Femur (tissue), 1 donor: ENCODE measurements at places on chromosomes 13 and 19.
A peak's percentile ranks its signal among the peaks of the same experiment; 100 is the strongest.

GRCh38 chr19:53193535-53194222 lies 521 bp upstream of the ZNF665 start:
- no peak for DNase-seq

GRCh38 chr19:33376423-33376822 lies 2.9 kb downstream of the CEBPG start:
- DNase-seq = no peak

DNA sequence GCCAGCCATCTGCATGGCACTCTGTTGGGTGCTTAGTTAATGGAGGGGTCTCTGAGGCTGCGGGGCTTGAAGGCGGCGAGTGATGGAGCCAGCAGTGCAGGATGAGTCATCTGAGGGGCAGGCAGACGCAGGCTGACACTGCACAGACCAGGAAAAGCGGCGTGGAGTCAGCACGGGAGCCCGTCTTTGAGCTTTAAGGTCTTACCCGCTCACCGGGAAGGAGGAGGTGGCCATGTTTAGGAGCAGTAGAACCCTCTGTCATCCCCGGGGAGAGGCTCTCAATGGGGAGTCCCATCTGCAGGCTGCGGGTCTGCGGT lies 13.1 kb downstream of the NAXD start:
- DNase-seq = no peak

- peak; percentile 77 for DNase-seq
Measured at GRCh38 chr13:21670883-21671619, at the start of gene FGF9. Gene FGF9, plus strand, starts transcription at chr13:21671073. Its CDS starts 840 bp downstream, at chr13:21671913.

DNA sequence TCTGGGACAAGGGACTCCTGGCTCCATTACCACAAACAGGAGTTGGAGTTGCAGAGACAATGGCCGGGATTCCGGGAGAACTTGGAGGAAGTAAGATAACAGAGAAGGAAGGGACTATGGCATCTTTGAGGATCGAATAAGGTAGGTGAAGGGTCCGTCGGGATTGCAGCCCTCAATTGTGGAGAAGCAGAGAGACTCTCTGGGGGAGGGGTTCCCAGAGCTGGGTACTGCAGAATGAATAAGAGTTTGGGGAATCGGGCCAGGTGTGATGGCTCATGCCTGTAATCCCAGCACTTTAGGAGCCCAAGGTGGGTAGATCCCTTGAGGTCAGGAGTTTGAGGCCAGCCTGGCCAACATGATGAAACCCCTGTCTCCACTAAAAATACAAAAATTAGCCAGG lies 3.8 kb downstream of the BST2 start:
- DNase-seq = no peak

- DNase-seq = no peak
Measured at GRCh38 chr13:37360556-37360955, 238.0 kb downstream of the POSTN start.

GRCh38 chr19:5672708-5673459 lies 7.4 kb downstream of the MICOS13 start:
- no peak for DNase-seq

DNA sequence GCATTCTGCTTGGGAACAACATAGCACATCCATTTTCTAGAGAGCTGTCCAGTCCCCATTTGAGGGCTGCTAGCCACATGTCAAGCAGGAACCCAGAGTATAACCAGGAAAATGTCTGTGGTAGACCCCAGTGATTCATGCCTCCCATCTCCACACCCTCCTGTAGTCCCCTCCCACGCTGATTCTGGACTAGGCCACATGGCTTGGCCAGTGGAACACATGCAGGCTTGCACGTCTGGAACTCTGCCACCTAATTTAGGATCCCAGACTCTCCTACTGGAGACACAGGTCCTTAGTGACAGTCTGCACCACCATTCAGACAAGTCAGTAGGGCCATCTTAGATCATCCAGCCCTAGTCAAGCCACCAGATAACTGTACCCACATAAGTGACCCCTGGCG lies 149.8 kb downstream of the ZIC5 start:
- no peak for DNase-seq

DNA sequence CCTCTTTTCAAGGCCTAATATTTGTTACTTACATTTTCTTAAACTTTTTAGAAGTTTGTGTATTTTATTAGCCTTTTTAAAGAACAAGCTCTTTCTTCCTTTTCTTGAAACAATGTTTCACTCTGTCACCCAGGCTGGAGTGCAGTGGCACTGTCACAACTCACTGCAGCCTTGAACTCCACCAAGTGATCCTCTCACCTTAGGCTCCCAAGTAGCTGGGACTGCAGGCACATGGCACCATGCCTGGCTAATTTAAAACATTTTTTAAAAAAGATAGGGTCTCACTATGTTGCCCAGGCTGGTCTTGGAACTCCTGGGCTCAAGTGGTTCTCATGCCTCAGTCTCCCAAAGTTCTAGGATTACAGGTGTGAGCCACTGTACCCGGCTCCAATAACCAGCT lies 192.2 kb upstream of the SPRY2 start:
- DNase-seq = no peak

DNA sequence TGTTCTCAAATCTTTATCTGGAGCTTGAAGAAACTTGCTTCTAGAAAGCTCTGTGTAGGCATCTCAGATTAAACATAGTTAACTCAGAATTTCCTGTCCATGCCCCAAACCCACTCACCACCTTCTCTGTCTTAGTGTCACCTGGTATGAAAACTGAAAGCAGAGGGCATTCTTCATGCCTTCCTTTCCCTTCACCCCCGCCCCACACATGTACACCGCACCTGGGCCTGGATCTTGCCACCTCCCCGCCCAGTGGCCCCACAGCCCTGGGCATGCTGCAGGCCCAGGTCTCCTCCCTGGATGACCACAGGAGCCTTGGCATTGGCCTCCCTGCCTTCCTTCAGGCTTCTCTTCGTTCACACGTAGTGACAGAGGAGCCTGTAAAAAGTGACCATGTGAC lies 15.8 kb downstream of the CFAP97D2 start:
- DNase-seq = no peak

- no peak for DNase-seq
Measured at GRCh38 chr19:44072543-44073401, 813 bp downstream of the ZNF284 start.

- DNase-seq = peak; percentile 27
Measured at GRCh38 chr19:51800473-51801244, 5.7 kb downstream of the FPR3 start.

- no peak for DNase-seq
Measured at GRCh38 chr13:35787937-35788336, 311.4 kb upstream of the MAB21L1 start.

DNA sequence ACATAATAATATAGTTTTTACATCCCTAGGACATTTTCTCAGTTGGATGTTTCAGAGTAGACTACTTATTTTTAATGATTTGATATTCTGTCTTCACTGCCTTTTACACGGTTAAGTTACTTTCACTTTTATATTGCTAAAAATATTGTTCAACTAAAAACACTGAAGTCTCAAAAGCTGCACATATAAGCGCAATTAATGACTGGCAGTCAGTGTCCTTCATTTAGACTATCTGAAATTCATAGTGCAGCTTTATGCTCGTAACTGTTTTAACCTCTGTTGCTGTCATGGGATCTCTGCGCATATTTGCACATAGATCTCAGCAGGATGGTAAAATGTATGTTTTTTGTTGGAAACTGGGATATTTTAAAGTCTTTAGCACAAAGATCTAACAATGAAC lies 864.3 kb downstream of the SLITRK6 start:
- DNase-seq = no peak

GRCh38 chr13:75721307-75721706 lies 85.2 kb downstream of the LMO7 start:
- no peak for DNase-seq

- no peak for DNase-seq
Measured at GRCh38 chr19:34375598-34375997, 10.6 kb downstream of the GPI start.

DNA sequence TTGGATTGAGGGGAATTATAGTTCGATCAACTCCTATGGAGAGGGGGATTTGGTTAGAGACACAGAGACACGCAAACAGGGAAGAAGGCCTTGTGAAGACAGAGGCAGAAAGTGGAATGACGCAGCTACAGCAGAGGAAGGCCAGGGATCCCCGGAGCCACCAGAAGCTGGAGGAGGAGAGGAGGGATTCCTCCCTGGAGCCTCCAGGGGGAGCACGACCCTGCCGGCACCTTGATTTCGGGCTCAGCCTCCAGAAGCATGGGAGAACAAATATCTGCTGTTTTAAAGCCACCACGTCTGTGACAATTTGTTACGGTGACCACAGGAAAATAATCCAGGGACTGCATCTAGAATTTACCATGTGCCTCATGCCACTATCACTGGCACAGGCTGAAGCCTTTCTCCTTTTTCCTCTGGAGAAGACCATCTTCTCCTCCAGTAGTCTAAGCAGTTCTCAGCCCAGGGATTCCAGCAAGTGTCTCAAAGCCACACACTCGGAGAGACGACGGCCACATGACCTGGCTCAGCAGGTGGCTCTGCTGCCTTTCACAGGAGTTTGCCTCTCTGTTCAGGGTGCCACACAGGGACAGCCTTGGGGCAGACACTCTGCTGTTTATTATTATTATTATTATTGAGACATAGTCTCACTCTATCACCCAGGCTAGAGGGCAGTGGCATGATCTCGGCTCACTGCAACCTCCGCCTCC lies 39.9 kb upstream of the CCNE1 start:
- DNase-seq = peak; percentile 60

GRCh38 chr19:5339950-5340636 lies 519 bp downstream of the PTPRS start:
- peak; percentile 34 for DNase-seq

DNA sequence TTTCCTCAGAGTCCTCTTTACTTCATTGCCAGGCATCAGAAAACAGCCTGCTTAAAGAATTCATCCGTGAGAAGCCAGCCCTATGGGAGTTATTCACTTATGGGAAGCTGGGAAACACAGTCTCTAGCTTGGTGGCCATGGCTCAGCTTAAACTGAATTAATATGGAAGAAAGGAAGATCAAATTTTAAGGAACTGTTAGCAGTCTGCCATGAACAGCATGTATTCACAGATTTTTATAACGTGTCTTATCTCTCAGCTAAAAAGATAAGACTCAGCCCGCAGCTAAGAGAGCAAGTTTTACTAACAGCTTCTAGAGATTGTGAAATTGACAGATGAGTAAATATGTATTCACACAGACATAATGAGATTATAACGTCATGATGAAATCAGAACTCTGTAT lies 253.7 kb upstream of the RXFP2 start:
- DNase-seq = no peak

- DNase-seq = peak; percentile 96
Measured at GRCh38 chr19:10502524-10503001, 593 bp downstream of the KEAP1 start.

- DNase-seq = no peak
Measured at GRCh38 chr13:81409284-81409683, 1068.4 kb upstream of the SPRY2 start.

DNA sequence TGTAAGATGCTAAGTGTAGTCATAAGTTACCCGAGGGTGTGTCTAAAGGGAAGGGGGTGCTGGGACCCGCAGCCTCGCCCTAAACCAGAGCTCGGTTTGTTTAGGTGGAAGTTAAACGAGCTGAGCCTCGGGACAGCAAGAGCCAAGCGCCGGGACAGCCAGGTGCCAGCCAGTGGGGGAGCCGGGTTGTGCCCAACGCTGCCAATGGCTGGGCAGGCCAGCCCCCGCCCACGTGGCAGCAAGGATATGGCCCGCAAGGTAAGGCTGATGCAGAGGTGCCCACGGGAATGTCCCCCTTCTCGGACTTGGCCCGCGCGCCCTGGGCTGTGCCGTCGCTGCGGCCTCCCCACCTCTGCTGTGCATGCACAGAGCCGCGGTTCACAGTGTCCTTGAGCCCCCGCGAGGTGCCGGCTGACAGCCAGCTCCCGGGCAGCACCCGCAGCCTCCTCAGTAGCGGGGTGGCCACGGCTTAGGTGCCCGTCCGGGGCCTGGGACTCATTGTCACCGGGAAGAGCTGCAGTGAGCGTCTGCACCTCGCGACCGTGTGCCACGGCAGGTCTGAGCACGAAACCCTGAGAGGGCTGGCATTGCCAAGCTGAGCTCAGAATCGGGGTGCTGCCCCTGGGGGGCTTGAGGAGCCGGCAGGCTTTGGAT lies 9.3 kb upstream of the RPS15 start:
- no peak for DNase-seq

- DNase-seq = no peak
Measured at GRCh38 chr19:47663435-47663910, 49.7 kb upstream of the EHD2 start.

DNA sequence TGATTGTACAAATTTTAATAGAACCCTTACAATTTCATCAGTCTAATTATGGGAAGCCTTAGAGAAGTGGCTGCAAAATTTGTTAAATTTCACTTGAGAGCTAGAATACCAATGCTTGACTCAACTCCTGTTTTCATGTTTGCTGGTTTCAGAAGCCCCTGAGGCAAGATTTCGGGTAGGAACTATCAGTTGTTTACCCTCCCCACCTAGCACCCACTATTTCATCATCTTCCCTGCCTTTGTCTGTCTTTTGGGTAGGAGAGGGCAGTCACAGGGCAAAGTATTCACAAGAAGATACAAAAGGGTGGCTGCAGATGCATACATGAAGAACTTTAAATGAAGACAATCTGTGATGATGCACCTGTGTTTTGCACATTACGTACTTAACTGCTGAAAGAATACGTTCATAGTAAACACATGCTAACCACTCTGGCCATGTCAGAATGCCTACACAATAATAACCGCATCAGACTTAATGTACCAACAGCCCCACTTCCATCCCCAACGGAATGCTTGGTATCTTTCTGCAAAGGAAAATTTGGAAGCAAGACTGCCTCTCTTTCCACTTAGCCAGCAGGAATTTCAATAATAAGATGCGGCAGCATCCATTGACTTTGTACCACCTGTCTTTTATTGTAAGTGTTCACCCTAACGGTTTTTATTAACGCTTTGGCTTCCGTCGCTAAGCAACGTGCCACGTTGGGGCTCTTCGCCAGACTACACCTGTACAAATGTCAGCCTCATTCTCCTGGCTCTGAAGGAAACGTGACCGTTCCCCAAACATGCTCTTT lies 30.4 kb downstream of the TPT1 start:
- no peak for DNase-seq

GRCh38 chr19:41784743-41785142 lies 11.6 kb upstream of the CEACAM3 start:
- DNase-seq = no peak

- no peak for DNase-seq
Measured at GRCh38 chr19:56015756-56016155, 29.2 kb downstream of the NLRP5 start.

DNA sequence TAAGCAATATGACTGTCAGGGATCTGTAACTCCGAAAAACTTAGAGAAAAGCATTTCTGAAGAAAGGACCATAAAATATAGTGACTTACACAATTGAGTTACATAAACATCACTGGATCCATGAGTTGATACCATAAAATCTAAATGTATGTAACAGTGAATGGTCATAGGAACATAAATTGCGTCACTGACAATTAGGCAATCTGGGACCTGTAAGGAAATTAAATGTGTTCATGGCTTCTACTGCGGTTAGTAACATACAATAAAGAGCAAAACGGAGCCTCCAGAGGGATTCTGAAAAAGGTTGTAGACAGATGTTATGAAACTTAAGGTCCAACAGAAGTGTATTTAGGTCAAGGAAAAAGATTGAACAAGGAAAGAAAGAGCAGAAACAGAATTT lies 27.1 kb downstream of the POU4F1 start:
- no peak for DNase-seq

DNA sequence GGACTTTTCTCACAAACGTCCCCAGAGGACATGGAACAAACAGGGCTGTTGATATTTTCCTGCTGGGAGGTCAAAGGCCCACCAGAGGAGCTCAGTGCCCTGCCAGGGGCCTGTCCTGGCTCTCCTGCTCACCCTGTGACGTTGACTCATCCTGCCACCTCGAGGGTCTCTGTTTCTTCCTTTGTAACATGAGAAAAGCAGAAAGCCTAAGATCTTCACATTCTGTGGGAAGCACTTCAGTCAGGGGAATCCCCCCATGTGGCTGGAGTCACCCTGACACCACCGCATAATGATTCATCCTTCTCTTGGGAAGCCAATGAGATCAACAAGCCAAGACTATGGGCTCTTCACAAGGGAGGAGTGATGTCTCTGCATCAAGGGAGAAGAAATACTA lies 147.9 kb downstream of the KATNAL1 start:
- DNase-seq = no peak
